ENCODE measurements at places on chromosomes 5 and 9. TPM values are rescaled to one million over a fixed set of nuclear protein-coding genes. Genes with fewer than 3 reads are reported as not detected.

DNA sequence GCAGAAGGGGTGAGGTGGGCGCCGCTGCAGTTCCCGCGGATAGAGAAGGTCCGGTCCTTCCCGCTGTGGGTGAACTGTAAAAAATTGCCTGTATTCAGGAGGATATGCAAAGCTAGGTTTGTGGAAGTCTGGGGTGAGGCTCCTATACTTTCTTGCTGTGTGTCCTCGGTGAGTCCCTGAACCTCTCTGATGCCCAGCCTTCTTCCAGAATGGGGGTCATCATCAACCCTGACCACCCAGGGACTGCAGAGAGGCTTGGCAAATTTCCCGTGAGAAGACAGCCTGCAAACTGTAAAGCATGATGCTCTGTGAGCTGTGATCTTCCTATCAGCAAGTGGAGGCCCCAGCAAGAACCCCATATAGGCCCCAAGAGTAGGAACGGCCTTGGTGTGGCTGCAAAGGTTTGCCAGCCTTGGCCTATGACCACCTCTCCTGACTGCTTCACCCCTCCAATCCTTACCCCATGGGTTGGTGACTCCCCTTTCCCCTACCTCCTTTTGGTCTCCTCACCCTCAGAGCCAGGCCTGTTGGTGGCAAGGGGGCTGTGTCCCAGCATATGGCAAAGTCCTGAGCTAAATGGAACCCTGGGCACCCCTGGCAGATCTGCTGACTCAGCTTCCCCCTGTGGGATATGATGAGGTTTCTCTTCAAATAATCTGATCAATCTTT is 760 bp downstream of the ALDH1B1 start:
- no peak for DNase-seq

DNA sequence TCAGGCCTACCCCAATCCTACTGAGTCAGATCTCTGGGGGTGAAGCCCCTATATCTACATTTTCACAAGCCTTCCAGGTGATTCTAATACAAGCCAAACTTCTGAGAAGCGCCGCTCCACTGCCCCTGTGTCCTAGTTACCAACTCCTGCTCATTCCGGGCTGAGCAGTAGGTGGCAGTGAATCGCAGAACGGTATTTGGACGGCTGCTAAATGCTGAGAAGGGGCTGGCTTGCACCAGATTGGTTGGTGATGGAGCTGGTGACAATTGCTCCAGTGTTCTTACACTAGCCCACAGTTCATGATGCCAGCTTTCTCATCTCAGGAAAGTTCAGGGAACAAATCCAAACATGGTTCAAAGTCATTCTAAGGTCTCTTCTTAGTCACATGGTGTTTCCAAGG is 31.1 kb upstream of the FGF1 start:
- peak; percentile 70 for DNase-seq

- DNase-seq = no peak
These were observed 69.4 kb upstream of the FCN2 start for GRCh38 chr9:134811079-134811672.

ORM1 gene
- total RNA-seq = not detected

DNA sequence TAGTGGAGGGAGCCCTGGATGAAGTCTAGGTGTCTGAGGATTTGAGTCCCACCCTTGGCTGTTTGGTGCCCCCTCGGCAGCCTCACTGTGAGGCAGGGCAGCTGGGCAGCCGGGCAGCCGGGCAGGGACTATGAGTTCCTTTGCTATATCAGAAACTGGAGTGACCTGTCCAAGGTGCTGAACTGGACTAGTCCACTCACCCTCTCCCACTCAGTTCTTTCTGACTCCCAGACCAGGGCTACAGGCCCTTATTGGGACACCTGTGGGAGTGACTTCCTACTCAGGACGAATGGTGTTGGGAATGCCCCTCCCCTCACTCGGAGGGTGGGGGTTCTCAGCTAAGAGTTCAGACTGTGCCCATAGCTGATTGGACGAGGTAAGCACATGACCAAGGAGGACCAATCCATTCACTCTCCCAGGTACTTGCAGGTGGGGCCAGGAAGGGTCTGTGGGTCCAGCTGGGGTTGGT is 34.1 kb upstream of the RAPGEF1 start:
- DNase-seq = no peak

SYK gene
- total RNA-seq = 10.7 TPM

- DNase-seq = no peak
These were observed 192.3 kb upstream of the GDNF start for GRCh38 chr5:38032149-38032548.

- DNase-seq = no peak
These were observed 34.4 kb upstream of the SLC25A51 start for GRCh38 chr9:37938121-37938891.

GRCh38 chr9:128026773-128027541 is 40.2 kb downstream of the NAIF1 start:
- no peak for DNase-seq

DNA sequence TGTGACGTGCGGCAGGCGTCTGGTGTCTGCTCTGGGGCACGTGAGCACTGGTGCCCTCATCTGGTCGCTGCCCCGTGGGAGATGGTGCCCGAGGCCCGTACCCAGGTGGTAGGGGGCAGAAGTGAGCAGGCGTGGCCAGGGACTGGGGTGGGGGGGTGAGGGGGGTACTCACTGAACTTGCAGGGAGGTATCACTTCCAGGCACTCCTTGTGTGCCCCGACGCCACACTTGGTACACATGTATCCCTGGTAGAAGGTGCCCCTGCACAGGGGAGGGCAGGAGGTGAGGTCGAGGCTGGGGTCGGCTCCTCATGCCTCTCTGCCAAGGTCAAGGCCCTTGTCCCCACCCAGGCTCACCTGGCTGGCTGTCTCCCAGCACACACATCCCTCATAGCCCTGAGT is 45.2 kb upstream of the SARDH start:
- no peak for DNase-seq

GRCh38 chr9:136399176-136400037 is 563 bp downstream of the SNAPC4 start:
- DNase-seq = no peak

DNA sequence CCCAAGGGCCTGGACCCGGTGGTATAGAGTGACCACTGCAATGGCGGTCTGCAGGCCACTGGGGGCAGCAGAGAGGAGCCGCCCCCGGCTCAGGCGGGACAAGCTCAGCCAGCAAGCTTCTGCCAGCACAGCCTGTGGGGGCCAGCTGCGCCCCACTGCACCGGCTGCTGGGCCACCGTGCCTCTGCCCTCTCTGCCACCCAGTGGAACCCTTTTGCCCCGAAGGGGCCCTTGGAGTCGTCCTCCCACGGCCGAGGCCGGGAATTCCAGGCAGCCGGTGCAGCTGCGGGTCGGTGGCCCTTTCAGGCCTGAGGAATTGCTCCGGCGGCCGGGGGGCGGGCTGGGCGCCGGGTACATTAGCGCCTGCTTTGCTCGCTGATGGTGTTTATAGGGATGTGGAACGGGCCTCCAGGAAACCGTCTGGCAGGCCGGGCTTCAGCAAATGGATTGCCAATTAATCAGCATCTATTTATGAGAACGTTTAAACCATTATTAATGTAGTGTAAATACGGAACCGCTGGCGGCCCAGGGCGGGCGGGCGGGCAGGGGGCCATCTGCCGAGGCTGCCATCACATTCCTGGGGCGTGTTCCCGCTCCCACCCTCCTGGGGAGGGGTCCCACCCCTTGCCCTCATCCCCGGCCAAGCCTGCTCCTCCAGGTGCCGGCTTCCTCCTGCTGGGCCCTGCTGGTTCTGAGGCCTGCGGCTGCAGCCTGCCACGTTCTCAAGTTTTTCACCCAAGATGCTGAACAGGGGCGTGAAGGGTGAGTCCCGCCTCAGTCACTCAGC is 127.4 kb downstream of the BARX1 start:
- DNase-seq = peak; percentile 81

ERAP2 gene
- not detected for total RNA-seq

Measured in glutamatergic neuron (in vitro differentiated cells).